Stimulated activated CD8-positive, alpha-beta memory T cell treated with anti-CD3 and anti-CD28 coated beads, Interleukin-2, amount 100 ng/mL, for 48 hours (primary cell): ENCODE measurements at places on chromosomes 7 and 10.

DNA sequence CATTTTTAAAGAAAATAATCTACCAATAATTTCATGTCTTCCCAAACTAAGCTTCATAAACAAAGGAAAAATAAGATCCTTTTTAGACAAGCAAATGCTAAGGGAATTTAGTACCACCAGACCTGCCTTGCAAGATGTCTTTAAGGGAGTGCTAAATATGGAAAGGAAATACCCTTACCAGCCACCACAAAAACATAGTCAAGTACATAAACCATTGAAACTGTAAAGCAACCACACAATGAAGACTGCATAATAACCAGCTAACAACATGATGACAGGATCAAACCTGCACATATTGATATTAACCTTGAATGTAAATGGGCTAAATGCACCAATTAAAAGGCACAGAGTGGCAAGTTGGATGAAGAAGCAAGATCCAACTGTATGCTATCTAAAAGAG lies 586.5 kb upstream of the NRG3 start:
- DNase-seq = no peak

- no peak for DNase-seq
Measured at GRCh38 chr10:3025026-3025683, 42.2 kb upstream of the PFKP start.

GRCh38 chr7:87774690-87775089 lies 101.5 kb downstream of the SLC25A40 start:
- no peak for DNase-seq

DNA sequence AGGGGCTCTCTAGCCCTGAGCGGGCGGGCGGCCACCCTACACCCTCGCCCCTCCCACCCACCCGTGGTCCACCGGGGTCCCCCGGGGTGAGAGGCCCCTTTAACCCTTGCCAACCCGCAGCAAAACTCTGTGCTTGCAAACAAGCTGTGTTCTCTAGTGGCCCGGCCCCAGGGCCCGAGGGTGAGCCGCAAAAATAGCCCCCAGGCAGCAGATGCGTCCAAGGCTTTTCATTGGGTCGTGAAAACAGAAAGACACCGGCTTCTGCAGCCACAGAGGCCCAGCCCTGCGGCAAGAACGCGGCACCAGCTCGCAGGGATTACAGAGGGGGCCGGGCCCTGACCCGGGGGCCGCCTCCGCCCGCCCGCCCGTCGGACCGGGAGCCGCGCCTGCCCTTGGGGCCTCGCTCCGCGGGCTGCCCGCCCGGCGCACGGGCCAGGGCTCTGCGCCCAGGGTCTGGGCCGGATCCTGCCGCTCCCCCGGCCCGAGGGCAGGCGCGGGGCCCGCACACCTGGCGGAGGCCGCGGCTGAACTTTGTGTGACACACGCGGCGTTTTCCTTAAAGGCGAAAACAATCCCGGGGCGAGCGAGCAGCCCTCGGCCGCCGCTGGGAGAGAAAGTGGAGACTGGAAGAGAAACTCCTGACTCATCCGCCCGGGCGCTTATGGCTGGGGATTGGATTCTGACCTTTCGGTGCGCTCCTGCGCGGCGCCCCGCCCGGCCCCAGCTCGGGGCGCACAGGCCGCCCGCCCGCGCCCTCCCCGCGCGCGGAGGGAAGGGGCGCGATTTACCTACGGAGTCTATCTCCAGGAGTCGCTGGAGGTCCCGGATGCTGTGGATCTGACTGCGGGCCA lies 2.8 kb downstream of the PDGFA start:
- DNase-seq = no peak

GRCh38 chr10:71701496-71702132 lies 18.0 kb downstream of the C10orf105 start:
- no peak for DNase-seq

GRCh38 chr7:33535989-33536388 lies 369.4 kb upstream of the BMPER start:
- DNase-seq = no peak

- no peak for DNase-seq
Measured at GRCh38 chr10:83167081-83167480, 972.2 kb upstream of the GHITM start.

- no peak for DNase-seq
Measured at GRCh38 chr10:78491812-78492211, 458.1 kb downstream of the RPS24 start.

DNA sequence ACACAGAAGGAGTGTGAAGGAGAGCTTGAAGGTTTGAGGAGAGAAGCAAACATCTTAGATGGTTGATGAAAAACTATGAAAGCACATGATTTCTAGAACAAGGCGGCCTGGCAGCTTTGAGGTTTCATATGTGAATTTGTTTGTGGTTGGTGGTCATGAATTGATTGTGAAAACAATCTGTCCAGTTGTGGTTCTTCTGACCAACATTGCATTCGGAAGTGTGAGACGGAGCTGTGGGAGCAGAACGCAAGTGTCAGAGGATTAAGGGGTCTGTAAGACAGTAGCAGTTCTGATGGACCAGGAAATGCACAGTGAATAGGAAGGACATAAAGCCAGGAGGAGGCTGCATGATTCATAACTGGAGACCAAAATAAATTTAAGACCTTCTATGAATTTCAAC lies 594.6 kb downstream of the NXPH1 start:
- no peak for DNase-seq

GRCh38 chr7:104550362-104550761 lies 222.0 kb downstream of the LHFPL3 start:
- DNase-seq = no peak

DNA sequence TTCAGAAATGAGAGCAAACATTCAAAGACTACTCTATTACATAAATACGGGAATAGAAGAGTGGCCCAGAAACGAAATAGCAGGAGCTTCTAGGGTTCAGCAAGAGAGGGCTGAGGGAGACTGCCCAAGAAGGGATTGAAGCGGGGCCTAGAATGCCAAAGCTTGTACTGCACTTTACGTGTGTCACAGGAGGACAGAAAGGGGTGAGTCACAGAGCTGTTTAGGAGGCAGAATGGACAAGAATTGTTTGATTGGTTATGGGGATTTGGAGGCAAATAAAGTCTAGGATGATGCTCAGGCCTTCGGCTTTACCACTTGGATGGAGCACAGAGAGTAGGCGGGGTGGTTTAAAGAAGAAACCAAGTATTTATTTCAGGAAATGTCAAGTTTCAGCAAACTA lies 11.3 kb upstream of the FXYD4 start:
- no peak for DNase-seq

- no peak for DNase-seq
Measured at GRCh38 chr7:112421666-112422486, 28.4 kb upstream of the IFRD1 start.

- no peak for DNase-seq
Measured at GRCh38 chr10:29804025-29804852, 169.5 kb upstream of the SVIL start.
